ENCODE measurements at places on chromosomes 2 and 18.

DNA sequence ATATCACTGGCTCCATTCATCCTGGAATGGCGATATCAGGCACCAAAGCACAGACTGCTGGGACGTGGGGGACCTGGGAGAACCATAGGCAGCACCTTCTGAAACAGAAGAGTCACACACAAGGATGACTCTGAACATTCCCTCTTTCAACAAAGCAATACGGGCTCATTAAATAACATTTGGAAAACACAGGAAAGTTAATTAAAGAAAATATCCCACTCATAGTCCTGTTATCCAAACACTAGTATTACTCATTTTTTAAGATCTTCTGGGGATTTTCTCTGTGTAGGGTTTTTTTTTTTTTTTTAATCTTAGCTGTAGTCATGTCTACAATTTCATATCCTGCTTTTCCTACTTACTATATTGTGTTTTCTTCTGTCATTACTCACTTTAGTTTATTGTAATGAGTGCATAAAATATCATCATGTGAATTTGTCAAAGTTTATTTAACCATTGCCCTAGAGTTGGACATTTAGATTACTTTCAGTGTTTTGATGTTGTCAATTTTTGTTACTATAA lies 70.0 kb upstream of the SP3 start:
- DNase-seq, result no peak

- peak; percentile 3 for DNase-seq
Measured at GRCh38 chr2:168210895-168211570, 36.4 kb downstream of the STK39 start.

GRCh38 chr2:183224948-183225347 lies 100.7 kb downstream of the NUP35 start:
- peak; percentile 6 for DNase-seq

DNA sequence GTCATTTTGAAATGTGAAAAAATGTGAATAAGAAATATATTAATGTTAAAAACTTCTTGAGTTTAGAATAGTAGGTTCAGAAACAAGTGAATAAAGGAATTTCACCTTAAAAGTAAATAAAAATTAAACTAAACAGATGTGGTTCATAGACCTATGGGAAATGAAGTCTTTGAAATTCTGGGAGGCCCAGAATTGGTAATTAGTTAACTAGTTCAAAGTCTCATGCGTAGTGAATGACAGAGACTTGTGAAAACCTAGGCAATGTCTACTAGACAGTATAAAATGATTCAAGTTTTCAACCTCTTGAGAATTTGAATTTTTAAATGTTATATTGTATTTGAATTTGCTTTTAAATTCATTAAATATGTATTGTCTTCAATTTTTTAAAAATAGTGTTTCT lies 32.6 kb upstream of the AAK1 start:
- no peak for DNase-seq

DNA sequence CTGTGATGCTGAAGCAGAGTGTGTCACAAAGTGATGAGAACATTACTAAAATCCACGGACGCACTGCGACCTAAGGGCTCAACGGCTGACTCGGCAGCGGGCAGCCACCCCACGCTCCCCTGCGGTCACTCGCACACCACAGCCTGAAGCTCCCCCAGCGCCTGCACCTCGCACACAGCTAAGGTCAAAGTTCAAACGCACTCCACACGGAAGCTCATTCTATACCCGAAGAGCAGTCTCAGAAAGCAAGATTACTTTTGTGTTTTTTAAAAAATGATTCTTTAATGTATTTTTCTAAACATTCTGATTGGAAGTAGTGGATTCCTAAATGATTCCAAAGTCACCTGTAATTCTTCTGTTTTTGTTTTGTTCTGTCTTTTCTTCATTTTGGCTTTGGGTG lies 21.7 kb downstream of the ASPRV1 start:
- no peak for DNase-seq

- DNase-seq, result no peak
Measured at GRCh38 chr2:134718023-134718816, 580 bp downstream of the TMEM163 start.

- no peak for DNase-seq
Measured at GRCh38 chr2:48874282-48874681, 118.8 kb upstream of the LHCGR start.

GRCh38 chr2:66869076-66869475 lies 434.2 kb downstream of the MEIS1 start:
- no peak for DNase-seq

- DNase-seq, result no peak
Measured at GRCh38 chr2:184730288-184730687, 132.0 kb downstream of the ZNF804A start.

DNA sequence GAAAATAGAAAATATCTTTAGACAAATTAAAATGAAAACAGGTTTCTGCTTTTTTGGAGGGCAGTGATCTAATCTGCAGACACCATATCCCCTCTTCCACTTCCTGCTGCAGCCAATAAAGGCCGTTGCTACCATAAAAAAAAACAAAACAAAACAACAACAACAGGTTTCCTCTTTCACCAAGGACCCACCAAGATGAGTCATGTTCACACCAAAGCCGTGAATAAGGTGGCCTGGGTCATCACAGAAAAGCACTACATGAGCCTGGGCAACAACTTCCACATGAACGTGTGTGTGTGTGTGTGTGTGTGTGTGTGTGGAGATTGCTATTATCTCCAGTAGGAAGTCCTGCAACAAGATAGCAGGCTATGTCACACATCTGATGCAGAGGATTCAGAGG lies 24.8 kb upstream of the TFCP2L1 start:
- no peak for DNase-seq

DNA sequence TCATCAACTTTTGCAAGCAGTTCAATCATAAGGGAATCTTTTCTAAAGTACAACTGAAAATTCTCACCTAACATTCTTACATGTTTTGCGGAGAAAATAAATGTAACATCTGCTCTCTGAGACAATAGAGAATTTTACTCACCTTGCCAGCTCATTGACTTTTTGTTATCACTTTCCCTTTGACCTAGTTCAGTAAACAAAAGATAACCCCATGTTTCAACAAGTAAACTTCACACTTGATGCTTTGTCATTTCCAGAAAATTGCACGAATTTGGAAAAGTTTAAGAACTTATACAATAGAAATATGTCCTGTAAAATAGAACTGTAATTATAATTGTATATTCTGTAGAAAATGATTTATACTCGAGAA lies 1110.0 kb upstream of the ACVR2A start:
- DNase-seq, result no peak

DNA sequence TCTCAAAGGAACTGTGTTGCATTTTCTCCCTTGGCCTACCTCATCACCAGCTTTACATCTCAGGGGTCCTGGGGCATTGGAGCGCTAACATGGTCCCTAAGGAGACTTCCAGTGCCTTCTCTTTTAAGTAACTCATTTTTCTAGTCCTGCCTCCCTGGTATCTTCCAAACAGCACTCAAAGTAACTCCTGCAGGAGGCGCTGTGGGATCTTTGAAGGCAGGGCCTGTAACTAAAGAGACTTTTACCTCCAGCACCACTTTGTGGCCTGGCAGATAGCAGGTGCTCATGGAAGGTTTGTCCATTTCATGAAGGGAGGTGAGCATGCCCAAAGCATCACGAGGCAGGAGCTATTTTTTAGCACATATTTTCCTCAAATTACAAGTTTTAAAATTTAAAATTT lies 411.0 kb upstream of the GYPC start:
- DNase-seq, result no peak

- no peak for DNase-seq
Measured at GRCh38 chr2:118078734-118079133, 9.5 kb upstream of the INSIG2 start.

DNA sequence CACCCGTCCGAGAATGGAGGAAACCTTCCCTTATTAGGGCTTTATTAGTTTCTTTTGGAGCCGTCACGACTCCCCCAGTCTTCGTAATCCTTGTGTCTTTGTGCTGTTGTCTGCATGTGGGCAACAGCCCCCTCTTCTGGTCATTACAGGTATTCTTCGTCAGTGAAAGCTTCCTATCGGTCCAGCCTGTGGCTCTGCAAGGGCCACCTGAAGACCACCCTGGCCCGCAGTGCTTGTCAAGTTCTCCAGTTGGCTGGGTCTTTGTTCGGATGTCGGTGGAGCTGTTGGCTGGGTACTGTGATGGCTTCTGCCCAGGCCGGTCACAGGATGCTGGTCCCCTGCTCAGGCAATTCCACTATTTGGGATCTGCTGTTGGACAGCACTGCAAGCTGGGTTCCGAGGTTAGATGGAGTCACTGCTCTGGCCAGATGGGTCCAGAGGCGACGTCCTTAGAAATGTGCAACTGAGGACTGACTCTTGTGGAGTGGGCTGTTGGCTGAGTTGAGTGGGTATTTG lies 19.2 kb downstream of the E2F6 start:
- peak; percentile 42 for DNase-seq

DNA sequence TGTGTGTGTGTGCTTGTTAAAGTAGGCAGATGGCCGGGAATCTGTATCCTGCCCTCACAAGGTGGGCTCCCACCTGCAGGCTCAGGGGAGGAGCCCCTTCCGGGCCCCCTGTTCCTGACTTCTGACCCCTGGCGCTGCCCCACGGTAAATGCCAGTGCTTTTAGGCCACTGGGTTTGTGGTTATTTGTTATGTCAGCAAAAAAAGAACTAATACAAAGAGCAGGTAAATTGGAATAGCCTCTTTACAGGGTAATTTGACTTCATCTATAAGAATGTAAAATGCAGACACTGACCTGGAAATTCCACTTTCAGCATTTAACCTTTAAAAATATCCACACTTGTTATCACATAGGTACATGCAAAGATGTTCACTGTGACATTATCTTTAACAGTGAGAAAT lies 44.2 kb downstream of the RTP5 start:
- DNase-seq, result no peak

DNA sequence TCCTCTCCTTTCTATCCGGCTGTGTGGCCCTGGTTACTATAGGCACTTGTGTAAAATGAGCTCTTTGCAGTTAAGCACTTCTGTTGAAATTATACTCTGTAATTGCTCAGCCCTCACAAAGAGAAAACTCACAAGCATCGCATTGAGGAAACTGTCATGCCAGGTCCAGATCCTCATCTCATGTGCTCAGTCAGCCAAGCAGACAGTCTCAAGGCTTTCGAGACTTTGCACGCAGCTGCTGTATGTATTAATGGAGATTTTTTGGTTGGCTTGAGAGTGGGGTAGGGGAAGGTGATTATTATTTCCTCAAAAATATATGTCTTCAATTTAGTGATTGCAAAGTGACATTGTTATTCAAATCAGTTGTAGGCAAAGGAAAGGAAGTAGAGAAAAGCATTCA lies 33.0 kb upstream of the PHLPP1 start:
- no peak for DNase-seq

- peak; percentile 44 for DNase-seq
Measured at GRCh38 chr2:238299803-238300202, 11.4 kb upstream of the PER2 start.

- DNase-seq, result no peak
Measured at GRCh38 chr18:64419156-64419555, 270.3 kb upstream of the LINC00305 start.

DNA sequence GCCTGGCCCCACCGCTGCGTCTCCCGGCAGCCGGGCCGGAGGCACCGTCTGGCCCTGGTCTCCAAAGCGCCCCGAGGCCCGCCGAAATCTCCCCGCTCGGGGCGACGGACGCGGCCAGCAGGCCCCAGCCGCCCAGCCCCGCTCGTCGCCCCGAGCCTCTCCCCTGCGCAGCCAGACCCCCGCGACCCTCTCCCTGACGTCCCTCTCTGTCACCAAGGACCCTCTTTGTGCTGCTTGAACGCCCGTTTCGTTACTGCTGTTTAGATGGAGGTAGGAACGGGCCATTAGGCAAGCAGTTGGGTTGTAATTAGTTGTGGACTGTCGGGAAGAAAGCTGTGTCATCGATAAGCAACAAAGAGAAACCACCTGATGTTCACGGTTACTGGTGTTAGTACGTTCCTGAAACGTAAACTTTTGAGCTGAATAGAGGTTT lies 686 bp downstream of the UBXN4 start:
- DNase-seq, result peak; percentile 55
